ENCODE measurements at places on chromosomes 4 and X.

GRCh38 chr4:40731792-40732245 lies 17.9 kb upstream of the NSUN7 start:
- H3K4me1 ChIP-seq, result no peaks in the 10 kb centered on the region
- H3K4me3 ChIP-seq, result no peak overlapping the region
- DNase-seq, result no peak
- no peak overlapping the region for H3K27ac ChIP-seq
- no peaks in the 10 kb centered on the region for H3K36me3 ChIP-seq
- no peaks in the 10 kb centered on the region for H3K27me3 ChIP-seq

GRCh38 chr4:140806163-140806562 lies 50.0 kb upstream of the TBC1D9 start:
- H3K36me3 ChIP-seq, result no peaks in the 10 kb centered on the region
- H3K4me3 ChIP-seq, result no peak overlapping the region
- H3K27ac ChIP-seq, result no peak overlapping the region
- H3K27me3 ChIP-seq, result no peaks in the 10 kb centered on the region
- DNase-seq, result no peak

- no peaks in the 10 kb centered on the region for H3K4me1 ChIP-seq
- no peaks in the 10 kb centered on the region for H3K27me3 ChIP-seq
- H3K4me3 ChIP-seq, result peak within 1 kb of the TSS; percentile 63
- H3K27ac ChIP-seq, result peak within 1 kb of the TSS; percentile 23
- peak; percentile 76 for DNase-seq
These were observed at the start of gene FGD1 for GRCh38 chrX:54495814-54496516. TSS of gene FGD1 (minus strand) at chrX:54496234. CDS start at chrX:54495432, 802 bp downstream.

DNA sequence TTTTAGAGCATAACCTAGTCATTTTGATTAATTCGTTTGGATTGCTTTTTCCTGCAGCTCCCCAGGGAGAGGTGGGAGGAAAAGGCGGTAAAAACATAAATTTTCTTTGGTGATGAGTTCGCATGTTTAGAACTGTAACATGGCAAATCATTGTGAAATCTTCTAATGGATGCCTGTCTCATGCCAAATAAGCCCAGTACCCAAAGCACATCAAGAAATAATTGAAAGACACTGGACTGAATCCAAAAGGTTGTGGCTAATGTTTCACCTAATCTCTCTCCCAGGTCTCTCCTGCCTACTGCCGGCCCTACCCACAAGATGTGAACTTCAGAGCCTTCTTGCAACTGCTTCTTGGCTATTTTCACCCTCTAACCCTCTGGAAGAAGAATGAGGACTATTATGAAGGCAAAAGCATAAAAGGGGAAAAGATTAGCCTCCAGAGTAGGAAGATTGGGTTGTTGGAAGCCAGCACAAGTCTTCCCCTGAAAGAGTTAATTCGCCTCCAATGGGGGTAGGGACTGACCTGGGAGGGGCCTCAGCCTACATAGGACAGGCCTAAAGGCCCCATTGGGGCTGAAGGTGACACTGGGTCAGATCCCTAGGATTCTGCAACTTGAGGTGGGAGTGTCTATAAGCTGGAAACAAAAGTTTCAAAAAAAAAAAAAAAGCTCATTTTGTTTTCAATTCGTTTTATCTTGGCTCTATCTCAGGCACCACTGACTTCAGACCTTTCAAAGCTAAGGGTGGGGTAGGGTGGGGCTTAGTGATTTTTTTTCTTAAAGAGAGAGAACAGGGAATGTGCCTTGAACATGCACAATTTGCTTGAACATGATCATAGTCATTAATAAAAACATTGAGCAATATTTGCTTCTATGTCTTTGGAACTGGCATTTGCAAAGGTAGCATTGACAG lies 278.6 kb upstream of the KLF3 start:
- H3K4me3 ChIP-seq, result no peak overlapping the region
- DNase-seq, result no peak

DNA sequence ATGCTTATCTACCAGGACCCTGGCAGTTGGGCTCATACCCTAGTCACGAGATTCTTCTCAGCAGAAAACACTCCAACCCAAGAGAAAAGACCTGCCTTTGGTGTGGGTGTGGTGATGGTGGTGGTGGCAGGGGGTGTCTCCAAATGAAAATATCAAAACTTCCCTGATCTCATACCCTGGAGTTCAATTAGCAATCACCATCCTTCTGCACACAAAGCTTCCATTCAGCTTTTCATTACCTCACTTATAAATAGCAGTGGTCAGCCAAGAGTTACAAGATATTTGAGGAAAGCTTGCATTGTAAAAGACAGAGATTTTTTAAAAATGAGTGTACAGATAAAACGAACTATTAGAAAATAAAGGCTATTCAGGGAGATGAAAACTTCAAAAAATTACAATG lies 580.8 kb upstream of the MAGEB2 start:
- no peaks in the 10 kb centered on the region for H3K4me1 ChIP-seq
- H3K27ac ChIP-seq, result no peak overlapping the region
- no peaks in the 10 kb centered on the region for H3K27me3 ChIP-seq
- no peak overlapping the region for H3K4me3 ChIP-seq
- no peak for DNase-seq

DNA sequence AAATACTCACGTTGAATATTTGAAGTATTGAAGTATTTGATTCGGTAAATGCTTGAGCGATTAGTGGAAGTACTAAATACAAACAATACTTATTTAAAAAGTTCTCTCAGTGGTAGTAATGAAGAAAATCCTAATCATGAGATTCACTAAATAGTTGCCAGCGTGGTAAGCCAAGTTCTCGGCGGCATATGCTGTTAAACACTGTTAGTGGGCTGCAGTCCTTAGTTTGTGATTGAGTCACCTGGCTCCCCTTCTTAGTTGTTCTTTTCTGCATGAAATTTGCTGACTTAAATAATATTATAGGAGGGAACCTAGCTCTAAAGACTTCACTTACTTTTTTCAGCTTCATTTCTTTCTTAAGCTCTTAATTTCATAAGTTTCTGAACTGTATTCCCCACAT lies 51.4 kb downstream of the STIM2 start:
- peaks cover 16% of the 10 kb centered on the region for H3K4me1 ChIP-seq
- no peak for DNase-seq
- H3K36me3 ChIP-seq, result no peaks in the 10 kb centered on the region
- H3K27me3 ChIP-seq, result no peaks in the 10 kb centered on the region
- H3K4me3 ChIP-seq, result no peak overlapping the region

DNA sequence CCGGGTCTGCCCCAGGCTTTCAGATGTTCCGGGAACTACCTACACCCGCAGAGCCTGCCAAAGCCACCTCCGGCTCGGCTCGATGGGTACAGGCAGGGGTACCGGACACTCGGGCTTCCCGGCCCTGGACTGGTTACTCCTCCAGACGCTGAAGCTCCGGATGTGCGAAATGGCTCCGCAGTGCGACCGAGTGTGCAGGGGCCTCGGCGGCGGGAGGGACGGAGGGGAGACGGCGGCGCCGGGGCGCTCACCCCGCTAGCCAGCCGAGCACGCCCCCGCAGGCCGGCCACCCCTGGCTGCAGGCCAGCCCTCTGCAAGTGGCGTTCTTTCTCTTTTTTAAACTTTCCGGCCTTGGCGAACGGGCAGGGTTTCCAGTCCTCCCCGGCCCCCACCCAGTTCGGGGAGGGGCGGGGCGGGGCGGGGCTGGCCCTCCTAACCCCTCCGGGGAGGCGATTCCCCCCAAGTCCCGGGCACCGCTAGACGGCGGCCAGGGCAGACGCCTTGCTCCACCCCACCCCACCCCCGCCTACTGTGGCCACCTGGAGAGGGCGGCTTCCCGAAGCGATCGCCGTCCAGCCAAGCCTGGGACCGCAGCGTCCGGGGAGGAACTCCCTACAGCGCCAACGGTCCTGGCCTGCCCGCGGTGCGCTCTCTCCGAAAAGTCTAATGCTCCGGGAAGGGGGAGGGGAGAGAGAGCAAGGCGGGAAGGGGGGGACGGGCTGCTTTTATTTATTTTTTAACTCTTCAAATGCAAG lies 7.5 kb downstream of the BCOR start:
- peak overlapping the region; percentile 58 for H3K4me3 ChIP-seq
- H3K4me1 ChIP-seq, result peaks cover 25% of the 10 kb centered on the region
- DNase-seq, result no peak
- H3K27ac ChIP-seq, result peak overlapping the region; percentile 57
- no peaks in the 10 kb centered on the region for H3K36me3 ChIP-seq
- peaks cover 79% of the 10 kb centered on the region for H3K27me3 ChIP-seq

DNA sequence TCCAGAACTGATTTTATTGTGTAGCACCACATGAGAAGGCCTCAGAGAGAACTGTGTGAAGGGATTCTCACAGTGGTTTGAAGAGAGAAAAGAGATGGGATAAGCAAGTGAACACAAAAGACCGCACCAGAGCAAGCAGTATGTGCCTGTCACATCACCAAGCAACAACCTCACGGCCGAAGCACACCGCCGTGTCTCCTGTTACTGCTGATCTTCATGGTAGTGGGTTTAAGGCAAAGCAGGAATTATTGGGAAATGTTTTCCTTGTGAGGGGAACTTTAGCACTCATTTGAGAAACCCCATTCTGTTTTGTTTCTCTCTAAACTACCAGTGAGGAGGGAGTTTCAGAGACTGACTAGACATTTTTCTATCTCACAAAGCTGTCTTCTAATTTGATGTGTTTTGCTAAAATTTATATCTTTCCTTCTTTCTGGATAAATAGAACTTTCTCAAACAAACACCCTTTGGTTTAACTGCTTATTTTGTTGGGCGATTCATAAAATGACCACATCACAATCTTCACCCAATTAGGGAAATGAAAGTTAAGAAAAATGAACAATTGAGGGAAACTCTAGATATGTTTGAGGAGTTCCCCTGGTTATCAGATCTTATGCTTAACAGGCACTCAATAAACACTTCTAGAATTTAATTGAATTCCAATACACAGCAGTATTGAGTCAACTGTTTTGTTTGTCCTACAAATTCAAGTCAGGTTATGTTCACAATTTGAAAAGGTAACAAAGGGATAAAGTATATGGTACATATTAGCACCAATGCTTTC lies 16.5 kb downstream of the SH3KBP1 start:
- H3K27ac ChIP-seq, result no peak overlapping the region
- H3K4me3 ChIP-seq, result no peak overlapping the region
- no peaks in the 10 kb centered on the region for H3K27me3 ChIP-seq
- H3K36me3 ChIP-seq, result no peaks in the 10 kb centered on the region

DNA sequence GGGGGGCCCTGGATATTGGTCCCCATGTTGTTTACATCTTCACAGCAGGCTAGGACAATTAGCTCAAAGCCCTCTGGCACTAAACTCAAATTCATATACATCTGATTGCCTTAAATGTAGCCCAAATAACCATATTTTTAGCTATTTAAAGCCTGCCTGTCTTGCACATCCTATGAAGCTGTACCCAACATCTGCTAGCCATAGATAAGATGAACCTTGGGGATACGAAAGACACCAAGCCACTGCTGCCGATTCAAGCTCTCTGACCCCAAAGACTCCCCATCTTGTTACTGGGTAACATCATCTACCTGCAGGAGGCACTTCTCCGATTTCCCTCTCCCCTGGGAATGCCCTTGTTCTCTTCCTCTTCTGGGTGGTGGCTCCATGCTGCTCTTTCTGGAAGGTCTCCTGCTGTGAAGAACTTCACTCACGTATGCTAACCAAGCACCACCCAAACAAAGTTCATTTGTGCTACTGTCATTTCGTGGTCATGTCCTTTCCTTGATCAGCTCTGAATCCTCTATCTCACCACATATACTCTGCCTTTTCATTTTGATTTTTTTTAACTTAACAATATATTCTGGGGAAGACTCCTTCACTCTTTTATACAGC lies 107.7 kb upstream of the ATXN3L start:
- H3K4me1 ChIP-seq, result peaks cover 4% of the 10 kb centered on the region
- no peak overlapping the region for H3K27ac ChIP-seq
- H3K4me3 ChIP-seq, result no peak overlapping the region
- DNase-seq, result no peak
- H3K36me3 ChIP-seq, result no peaks in the 10 kb centered on the region

GRCh38 chr4:102638621-102639020 lies 122.1 kb downstream of the MANBA start:
- H3K36me3 ChIP-seq, result no peaks in the 10 kb centered on the region
- DNase-seq, result no peak
- H3K27me3 ChIP-seq, result no peaks in the 10 kb centered on the region
- H3K4me3 ChIP-seq, result no peak overlapping the region

DNA sequence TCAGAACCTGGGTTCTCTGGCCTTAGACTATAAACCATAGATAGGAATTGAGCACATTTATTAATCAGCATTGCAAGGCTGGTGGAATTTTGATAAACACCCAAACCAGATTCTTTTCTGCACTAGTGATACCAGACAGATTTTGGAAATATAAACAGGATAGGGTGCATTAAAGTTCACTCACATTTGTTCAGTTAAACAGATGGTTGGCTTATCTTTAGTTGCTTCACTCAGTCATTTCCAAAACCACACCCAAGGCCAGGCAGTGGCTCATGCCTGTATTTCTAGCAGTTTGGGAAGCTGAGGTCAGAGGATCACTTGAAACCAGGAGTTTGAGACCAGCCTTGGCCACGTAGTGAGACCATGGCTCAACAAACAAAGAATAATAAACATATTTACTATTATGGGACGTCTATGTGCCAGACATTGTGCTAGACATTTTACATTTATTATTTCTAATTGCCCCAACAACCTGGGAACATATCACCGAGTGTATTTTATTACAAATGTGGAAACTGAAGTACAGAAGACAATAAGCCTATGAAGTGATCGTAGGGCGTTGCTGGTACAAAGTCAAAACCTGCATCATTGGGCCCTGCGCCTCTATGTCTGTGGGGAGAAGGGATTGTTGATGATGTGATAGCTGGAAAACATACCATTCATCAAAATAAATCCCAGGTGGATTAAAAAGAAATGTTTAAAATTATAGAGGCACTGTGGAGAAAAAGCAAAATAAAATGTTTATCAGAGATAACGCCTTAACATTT lies 15.0 kb downstream of the ADD1 start:
- H3K27ac ChIP-seq, result peak overlapping the region; percentile 81
- H3K36me3 ChIP-seq, result peaks cover 5% of the 10 kb centered on the region
- H3K4me3 ChIP-seq, result no peak overlapping the region
- no peak for DNase-seq

DNA sequence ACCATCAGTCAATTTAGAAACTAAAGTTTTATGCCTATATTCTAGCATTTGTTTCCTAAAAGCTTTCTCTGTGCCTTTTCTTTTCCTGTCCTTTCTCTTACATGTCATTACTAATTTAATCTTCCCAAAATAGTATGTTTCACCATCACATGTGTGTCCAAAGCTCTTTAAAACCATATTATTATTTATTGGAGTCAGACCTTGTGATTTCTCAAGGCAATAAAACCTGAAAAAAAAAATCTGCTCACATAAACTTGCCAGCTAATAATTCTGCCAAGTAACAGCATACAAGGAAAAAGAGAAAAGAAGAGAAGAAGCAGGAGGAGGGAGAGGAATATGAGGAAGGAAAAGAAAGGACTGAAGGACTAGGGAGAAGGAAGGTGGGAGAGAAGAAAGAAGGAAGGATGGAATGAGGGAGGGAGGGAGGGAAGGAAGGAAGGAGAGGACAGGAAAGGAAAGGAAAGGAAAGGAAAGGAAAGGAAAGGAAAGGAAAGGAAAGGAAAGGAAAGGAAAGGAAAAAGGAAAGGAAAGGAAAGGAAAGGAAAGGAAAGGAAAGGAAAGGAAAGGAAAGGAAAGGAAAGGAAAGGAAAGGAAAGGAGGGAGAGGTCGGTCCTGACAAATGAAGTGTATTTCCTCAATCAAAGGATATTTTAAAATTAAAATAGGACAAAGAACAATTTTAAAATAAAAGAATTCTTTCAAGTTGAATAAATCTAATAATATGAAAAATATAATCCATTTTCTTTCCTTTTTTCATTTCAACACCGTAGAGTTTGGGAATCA lies 57.4 kb downstream of the ANTXR2 start:
- no peak overlapping the region for H3K4me3 ChIP-seq
- no peak overlapping the region for H3K27ac ChIP-seq
- no peaks in the 10 kb centered on the region for H3K4me1 ChIP-seq

GRCh38 chr4:119231491-119231890 lies 19.0 kb downstream of the USP53 start:
- H3K36me3 ChIP-seq, result peaks cover 48% of the 10 kb centered on the region
- H3K27me3 ChIP-seq, result no peaks in the 10 kb centered on the region
- DNase-seq, result no peak

All from psoas muscle (tissue), 8 donors.